Testis (tissue), 5 donors: ENCODE measurements at places on chromosomes 7 and 10. TPM values are rescaled to one million over a fixed set of nuclear protein-coding genes. Genes with fewer than 3 reads are reported as not detected.

The TMEM236 gene
- polyA plus RNA-seq: 0.49 TPM

The MCM10 gene
- 2.1 TPM for polyA plus RNA-seq

DNA sequence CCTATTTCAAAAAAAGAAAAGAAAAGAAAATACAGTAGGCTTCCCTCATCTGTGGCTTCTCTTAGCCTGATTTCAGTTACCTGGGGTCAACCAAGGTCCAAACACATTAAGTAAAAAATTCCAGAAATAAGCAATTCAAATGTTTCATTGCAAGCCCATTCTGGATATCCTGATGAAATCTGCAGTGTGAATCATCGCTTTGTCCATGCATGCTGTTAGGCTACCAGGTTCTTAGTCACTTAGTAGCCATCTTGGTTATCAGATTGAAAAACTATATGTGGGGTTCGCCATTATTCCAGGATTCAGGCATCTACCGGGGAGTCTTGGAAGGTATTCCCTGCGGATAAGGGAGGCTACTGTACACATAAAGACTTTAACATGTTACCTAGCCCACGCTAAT lies 991 bp upstream of the FAM204A start:
- no peak overlapping the region for H3K4me3 ChIP-seq
- peaks cover 12% of the 10 kb centered on the region for H3K4me1 ChIP-seq
- H3K27me3 ChIP-seq: no peaks in the 10 kb centered on the region
- DNase-seq: no peak
- H3K27ac ChIP-seq: no peak overlapping the region

The LDB1 gene
- 64.2 TPM for polyA plus RNA-seq

The JCAD gene
- 57.4 TPM for polyA plus RNA-seq

- H3K27ac ChIP-seq: no peak overlapping the region
- H3K27me3 ChIP-seq: peaks cover 4% of the 10 kb centered on the region
- peak overlapping the region; percentile 6 for H3K4me3 ChIP-seq
- DNase-seq: no peak
Observed at GRCh38 chr7:27213433-27214238, 13.7 kb upstream of the HOXA13 start.

The SLC13A1 gene
- polyA plus RNA-seq: not detected

The DRGX gene
- polyA plus RNA-seq: 0.33 TPM

The CHPF2 gene
- polyA plus RNA-seq: 22.6 TPM

DNA sequence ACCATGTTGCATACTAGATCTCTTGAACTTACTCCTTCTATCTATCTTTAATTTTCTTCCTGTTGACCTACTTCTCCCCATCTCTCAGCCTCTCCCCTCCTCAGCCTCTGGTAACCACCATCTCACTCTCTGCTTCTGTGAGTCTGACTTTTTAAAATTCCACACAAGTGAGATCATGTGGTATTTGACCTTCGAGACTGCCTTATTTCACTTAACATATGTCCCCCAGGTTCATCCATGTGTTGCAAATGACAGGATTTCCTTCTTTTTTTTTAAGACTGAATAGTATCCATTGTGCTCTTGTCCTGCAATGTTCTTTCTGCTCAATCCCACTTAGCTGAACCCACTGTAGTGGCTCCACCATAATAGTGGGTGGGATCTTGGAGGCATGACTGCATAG lies 51.4 kb upstream of the DNAJC1 start:
- H3K4me1 ChIP-seq: no peaks in the 10 kb centered on the region
- no peak for DNase-seq
- no peaks in the 10 kb centered on the region for H3K27me3 ChIP-seq
- no peaks in the 10 kb centered on the region for H3K36me3 ChIP-seq
- H3K27ac ChIP-seq: no peak overlapping the region

GRCh38 chr10:91159254-91159783 lies 61.1 kb upstream of the PCGF5 start:
- H3K4me3 ChIP-seq: no peak overlapping the region
- DNase-seq: no peak
- H3K36me3 ChIP-seq: no peaks in the 10 kb centered on the region
- peaks cover 4% of the 10 kb centered on the region for H3K4me1 ChIP-seq
- H3K27me3 ChIP-seq: no peaks in the 10 kb centered on the region

The SKIDA1 gene
- polyA plus RNA-seq: 4.7 TPM

DNA sequence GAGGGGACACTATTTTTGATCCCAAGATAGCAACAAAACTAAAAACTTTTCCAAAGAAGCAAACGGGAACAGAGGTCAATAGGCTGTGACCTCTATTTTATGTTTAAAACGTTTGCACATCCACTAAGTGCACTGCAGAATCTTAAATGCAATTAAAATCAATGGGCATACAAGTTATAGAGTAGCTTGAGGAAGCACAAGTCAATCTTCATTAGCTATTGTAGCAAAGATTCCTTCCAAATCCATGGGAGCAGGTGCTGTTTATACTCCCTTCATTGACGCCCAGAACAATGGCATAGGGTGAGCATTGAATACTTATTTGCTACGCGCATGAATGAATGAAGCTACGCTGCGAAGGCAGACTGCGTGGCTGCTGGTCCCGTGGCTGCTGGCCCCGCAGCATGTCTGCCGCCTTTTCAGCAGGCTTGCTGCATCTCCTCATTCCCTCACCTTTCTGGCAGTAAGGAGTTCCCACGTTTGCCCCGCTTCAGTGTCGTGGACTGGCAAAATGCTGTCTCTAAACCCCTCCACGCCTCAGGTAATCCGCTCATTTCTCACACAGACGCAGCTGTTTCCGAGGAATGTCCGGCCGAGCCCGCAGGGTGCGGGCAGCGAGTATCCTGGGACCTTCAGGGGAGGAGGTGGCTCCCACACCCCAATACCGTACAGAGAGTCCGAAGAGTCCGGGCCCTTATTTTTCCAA lies 754 bp upstream of the PHYHIPL start:
- no peaks in the 10 kb centered on the region for H3K36me3 ChIP-seq
- H3K4me1 ChIP-seq: peaks cover 7% of the 10 kb centered on the region
- peak overlapping the region; percentile 56 for H3K4me3 ChIP-seq
- peak; percentile 22 for DNase-seq

GRCh38 chr10:48451969-48452878 lies 145.7 kb downstream of the MAPK8 start:
- H3K36me3 ChIP-seq: no peaks in the 10 kb centered on the region
- peaks cover 26% of the 10 kb centered on the region for H3K4me1 ChIP-seq
- no peak for DNase-seq
- H3K27me3 ChIP-seq: no peaks in the 10 kb centered on the region
- H3K27ac ChIP-seq: no peak overlapping the region

The CUX1 gene
- 30.8 TPM for polyA plus RNA-seq

GRCh38 chr7:43631559-43631958 lies 48.7 kb downstream of the STK17A start:
- H3K4me1 ChIP-seq: no peaks in the 10 kb centered on the region
- H3K27ac ChIP-seq: no peak overlapping the region
- no peaks in the 10 kb centered on the region for H3K36me3 ChIP-seq
- no peaks in the 10 kb centered on the region for H3K27me3 ChIP-seq

GRCh38 chr10:58743466-58744115 lies 230.9 kb downstream of the BICC1 start:
- H3K4me1 ChIP-seq: peaks cover 6% of the 10 kb centered on the region
- DNase-seq: no peak
- H3K4me3 ChIP-seq: no peak overlapping the region
- no peaks in the 10 kb centered on the region for H3K36me3 ChIP-seq

- no peaks in the 10 kb centered on the region for H3K27me3 ChIP-seq
- no peak overlapping the region for H3K4me3 ChIP-seq
- H3K27ac ChIP-seq: no peak overlapping the region
- no peak for DNase-seq
Observed at GRCh38 chr10:122188706-122189105, 82.4 kb upstream of the BTBD16 start.

- H3K36me3 ChIP-seq: no peaks in the 10 kb centered on the region
- no peak overlapping the region for H3K4me3 ChIP-seq
- DNase-seq: no peak
- no peaks in the 10 kb centered on the region for H3K27me3 ChIP-seq
Observed at GRCh38 chr7:130358471-130358870, 13.9 kb downstream of the CPA5 start.

DNA sequence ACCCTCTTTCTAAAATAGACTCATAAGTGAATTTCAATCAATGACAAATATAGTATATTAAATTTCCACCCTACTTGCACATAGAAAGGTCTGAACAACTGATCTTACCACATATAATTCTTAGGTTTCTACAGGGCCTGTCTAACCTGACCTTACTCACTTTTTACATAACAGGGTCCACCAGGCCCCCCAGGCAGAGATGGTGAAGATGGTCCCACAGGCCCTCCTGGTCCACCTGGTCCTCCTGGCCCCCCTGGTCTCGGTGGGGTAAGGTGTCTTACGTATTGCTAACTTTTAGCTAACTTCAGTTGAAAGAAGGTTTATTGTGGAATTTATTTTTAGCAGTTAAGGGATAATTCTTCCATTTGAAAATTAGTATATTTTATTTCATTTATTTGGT lies 5.3 kb downstream of the COL1A2 start:
- peaks cover 7% of the 10 kb centered on the region for H3K4me1 ChIP-seq
- H3K27ac ChIP-seq: no peak overlapping the region
- no peak overlapping the region for H3K4me3 ChIP-seq
- no peak for DNase-seq
- no peaks in the 10 kb centered on the region for H3K27me3 ChIP-seq
- no peaks in the 10 kb centered on the region for H3K36me3 ChIP-seq

GRCh38 chr10:79070081-79070605 lies 1.4 kb downstream of the ZMIZ1 start:
- H3K4me3 ChIP-seq: peak overlapping the region; percentile 84
- H3K36me3 ChIP-seq: no peaks in the 10 kb centered on the region
- no peaks in the 10 kb centered on the region for H3K27me3 ChIP-seq

The TFR2 gene
- polyA plus RNA-seq: 1.1 TPM

DNA sequence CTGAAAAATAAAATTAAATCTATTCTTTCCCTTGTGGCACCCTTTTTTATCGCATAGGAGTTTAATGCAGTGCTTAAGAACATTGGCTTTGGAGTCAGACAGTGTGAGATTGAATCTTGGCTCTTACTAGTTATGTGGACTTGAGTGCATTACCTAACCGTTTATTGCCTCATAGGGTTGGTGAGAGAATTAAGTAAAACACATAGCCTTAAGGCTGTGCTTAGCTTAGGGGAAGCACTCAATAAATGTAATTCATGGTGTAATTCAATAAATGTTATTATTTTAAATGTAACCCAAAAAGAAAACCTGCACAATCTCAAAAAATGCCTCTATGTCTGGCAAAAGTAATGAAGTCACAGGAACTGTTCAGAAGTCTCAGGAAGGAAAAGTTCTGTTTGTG lies 2.7 kb downstream of the STK17A start:
- H3K27me3 ChIP-seq: no peaks in the 10 kb centered on the region
- DNase-seq: no peak
- no peaks in the 10 kb centered on the region for H3K36me3 ChIP-seq
- H3K4me3 ChIP-seq: no peak overlapping the region
- no peak overlapping the region for H3K27ac ChIP-seq

- H3K27ac ChIP-seq: no peak overlapping the region
- H3K4me1 ChIP-seq: peaks cover 4% of the 10 kb centered on the region
- no peak for DNase-seq
- H3K36me3 ChIP-seq: no peaks in the 10 kb centered on the region
- peak overlapping the region; percentile 43 for H3K4me3 ChIP-seq
Observed at GRCh38 chr10:104639590-104640338, 1.3 kb upstream of the SORCS3 start.

The VAX1 gene
- 0.47 TPM for polyA plus RNA-seq

The FANK1 gene
- 143 TPM for polyA plus RNA-seq

The ANKRD61 gene
- polyA plus RNA-seq: 17.3 TPM

The LMTK2 gene
- 16.1 TPM for polyA plus RNA-seq

GRCh38 chr7:103569621-103570305 lies 123.8 kb upstream of the SLC26A5 start:
- no peak for DNase-seq
- no peaks in the 10 kb centered on the region for H3K36me3 ChIP-seq
